NCI-H1417 treated with DMSO at 0.1 percent for 48 hours (cell line): ENCODE measurements at places on chromosomes 3 and 15.

- no peak for DNase-seq
Measured at GRCh38 chr3:178019645-178020044, 516.6 kb upstream of the KCNMB2 start.

DNA sequence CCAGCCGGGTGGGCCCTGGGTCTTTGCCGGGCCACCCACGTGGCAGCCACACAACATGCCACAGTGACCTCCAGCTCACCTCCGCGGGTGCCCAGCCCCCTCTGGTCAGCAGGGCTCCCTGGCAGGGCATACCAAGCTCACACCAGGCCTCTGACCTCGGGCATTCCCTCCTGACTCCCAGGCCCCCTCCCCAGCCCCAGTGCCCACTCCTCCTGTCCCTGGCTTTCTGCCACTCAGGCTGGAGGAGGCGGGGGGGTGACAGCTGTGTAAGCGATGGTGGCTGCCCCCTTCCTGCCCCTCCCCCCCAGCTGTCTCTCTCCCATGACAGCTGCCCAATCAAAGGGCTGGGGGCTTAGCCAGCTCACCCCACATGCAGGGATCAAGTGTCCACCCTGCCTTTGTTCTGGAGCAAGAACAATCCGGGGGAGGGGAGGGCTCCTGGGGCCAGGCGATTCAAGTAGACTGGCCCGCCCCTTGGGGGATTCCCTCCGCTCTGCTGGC lies 3.3 kb downstream of the PCBP4 start:
- no peak for DNase-seq

GRCh38 chr15:78811124-78811824 lies at the start of gene ADAMTS7:
Gene ADAMTS7 (minus strand): TSS chr15:78811464. CDS start chr15:78811220, 244 bp downstream.
- no peak for DNase-seq

DNA sequence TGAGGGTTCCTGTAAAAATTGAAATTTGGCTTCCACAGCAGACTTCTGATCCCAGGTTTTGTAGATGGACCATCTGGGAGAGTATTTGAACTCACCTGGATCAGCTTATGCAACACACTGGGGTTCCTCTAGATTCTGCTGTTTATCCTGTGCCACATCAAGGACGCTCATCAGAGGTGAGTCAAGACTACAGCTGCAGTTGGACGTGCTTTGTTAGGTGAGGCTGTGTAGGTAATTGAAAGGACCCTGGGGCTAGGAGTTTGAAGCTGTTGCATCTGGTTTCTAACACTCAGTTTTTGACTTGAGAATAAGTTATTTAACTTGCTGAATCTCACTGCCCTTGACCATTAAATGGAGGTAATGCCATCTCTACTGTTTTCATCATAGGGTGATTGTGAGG lies 394.2 kb downstream of the EDEM1 start:
- DNase-seq: no peak

- DNase-seq: no peak
Measured at GRCh38 chr3:119626196-119626595, 28.5 kb downstream of the PLA1A start.

DNA sequence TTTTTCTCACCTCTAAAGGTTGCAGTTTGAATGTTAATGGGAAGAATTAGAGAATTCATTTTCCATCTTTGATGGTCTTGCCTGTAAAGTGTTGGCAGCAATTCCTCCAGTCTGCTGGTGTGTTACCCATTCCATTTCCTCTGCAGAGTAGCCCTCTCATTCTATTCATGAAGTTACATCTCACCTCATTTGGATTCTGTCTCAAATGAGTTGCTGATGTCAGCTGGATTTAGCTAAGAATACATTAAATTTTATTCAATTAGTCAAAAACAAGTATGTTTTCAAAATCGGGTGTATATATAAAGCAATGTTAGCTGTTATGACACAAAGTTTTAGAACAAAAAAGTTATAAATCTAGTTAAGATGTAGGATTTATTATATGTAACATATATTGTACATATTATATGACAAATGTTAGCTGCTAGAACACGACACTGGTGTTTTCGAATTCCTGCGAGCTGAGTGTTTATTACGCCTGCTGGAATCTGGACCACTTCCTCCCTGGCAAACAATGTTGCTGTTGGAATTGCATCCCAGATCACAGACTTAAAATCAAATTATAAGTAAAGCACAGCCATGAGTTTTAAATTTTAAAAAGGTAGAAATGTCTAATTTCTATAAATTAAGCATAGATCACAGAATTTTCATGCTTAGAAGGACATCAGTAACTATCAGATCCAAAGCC lies 516.2 kb downstream of the OCA2 start:
- no peak for DNase-seq

DNA sequence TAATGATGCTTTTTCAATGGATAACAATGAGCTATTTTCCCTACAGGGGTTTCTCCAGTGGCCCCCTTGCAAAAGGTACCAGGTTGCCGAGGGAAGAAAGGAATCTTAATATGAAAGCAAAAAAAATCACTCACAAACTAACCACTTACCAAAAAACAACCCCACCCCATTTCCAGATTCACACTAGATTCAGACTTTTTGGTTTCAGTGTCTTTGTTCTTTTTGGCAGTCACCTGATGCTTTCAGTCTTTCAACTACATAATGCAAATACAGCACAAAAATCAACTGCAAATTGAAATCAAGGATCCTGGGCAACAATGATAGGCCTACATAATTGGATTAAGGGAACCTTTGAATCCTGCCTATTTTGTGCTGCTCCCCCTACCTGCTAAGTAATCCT lies 71.1 kb upstream of the RAP2B start:
- DNase-seq: no peak
